Natural killer cell treated with Interleukin-12 subunit alpha and Interleukin-12 subunit beta and Interleukin-15 and Interleukin-18, amount 100 ng/mL, for 72 hours (primary cell): ENCODE measurements at places on chromosomes 5 and 9. TPM values are rescaled to one million over a fixed set of nuclear protein-coding genes. Genes with fewer than 3 reads are reported as not detected.

The ZNF879 gene
- total RNA-seq = 3.2 TPM

The NFX1 gene
- total RNA-seq = 41.6 TPM

- DNase-seq = no peak
- H3K4me3 ChIP-seq = no peak overlapping the region
- peaks cover 6% of the 10 kb centered on the region for H3K36me3 ChIP-seq
These were observed 55.9 kb upstream of the PHF2 start for GRCh38 chr9:93520523-93520922.

GRCh38 chr5:36908544-36909260 lies 32.1 kb downstream of the NIPBL start:
- H3K27me3 ChIP-seq = no peaks in the 10 kb centered on the region
- H3K27ac ChIP-seq = no peak overlapping the region
- peak overlapping the region; percentile 2 for H3K4me3 ChIP-seq
- H3K4me1 ChIP-seq = peaks cover 19% of the 10 kb centered on the region

- DNase-seq = no peak
- peaks cover 20% of the 10 kb centered on the region for H3K36me3 ChIP-seq
- no peak overlapping the region for H3K4me3 ChIP-seq
- no peak overlapping the region for H3K27ac ChIP-seq
These were observed 6.7 kb downstream of the INIP start for GRCh38 chr9:112711050-112711689.

DNA sequence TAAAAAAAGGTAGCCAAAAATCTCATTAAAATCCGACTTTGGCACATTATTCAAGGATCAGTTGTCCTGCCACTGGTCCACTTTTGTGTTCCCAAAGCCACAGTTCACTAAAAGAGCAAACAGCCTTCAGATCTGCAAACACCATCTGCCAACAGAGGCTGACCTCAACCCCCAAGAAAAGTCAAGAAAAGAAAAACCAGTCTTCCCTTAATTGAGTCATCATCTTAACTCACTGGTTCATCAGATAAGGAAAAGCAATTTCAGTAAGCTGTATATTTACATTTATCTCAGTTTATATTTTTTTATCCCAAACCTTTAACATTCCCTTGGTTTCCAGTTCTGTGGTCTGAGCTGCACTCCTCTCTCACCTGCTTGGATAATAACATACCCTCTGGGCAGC lies 21.2 kb downstream of the RASEF start:
- no peak for DNase-seq
- H3K4me1 ChIP-seq = no peaks in the 10 kb centered on the region
- no peak overlapping the region for H3K4me3 ChIP-seq
- H3K27me3 ChIP-seq = no peaks in the 10 kb centered on the region
- H3K36me3 ChIP-seq = no peaks in the 10 kb centered on the region
